Neural crest cell (in vitro differentiated cells): ENCODE measurements at places on chromosomes 5 and 9. TPM values are rescaled to one million over a fixed set of nuclear protein-coding genes. Genes with fewer than 3 reads are reported as not detected.

GRCh38 chr9:115211413-115212124 is 93.6 kb upstream of the TNC start:
- no peak overlapping the region for H3K4me3 ChIP-seq
- no peak overlapping the region for H3K27ac ChIP-seq
- no peak for DNase-seq
- peaks cover 4% of the 10 kb centered on the region for H3K27me3 ChIP-seq

- no peak overlapping the region for H3K27ac ChIP-seq
- H3K4me3 ChIP-seq, result no peak overlapping the region
- H3K27me3 ChIP-seq, result peaks cover 3% of the 10 kb centered on the region
- no peak for DNase-seq
- H3K4me1 ChIP-seq, result no peaks in the 10 kb centered on the region
These were observed 93.1 kb upstream of the TRPC7 start for GRCh38 chr5:136458481-136458880.

DNA sequence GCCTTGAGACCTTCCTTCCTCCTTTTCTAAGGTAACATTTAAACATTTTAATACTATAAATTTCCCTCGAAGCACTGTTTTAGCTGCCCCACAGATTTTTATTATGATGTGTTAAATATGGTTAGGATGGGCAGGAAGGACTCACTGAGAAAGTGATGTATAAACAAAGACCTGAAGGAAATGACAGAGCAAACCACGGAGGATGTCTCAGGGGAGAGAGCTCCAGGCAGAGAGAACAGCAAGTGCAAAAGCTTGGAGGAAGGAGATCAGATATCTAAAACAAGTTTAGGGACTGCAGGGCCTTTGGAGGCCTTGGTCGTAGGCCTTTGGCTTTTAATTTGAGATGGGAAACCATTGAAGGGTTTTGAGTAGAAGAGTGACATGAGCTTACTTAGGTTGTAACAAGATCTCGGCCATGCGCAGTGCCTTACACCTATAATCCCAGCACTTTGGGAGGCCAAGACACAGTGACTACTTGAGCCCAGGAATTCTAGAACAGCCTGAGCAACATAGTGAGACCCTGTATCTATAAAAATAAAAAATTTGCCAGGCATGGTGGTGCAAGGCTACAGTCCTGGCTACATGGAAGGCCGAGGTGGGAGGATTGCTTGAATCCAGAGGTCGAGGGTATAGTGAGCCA is 35.5 kb upstream of the LRRTM2 start:
- no peak for DNase-seq
- no peak overlapping the region for H3K27ac ChIP-seq
- H3K4me1 ChIP-seq, result no peaks in the 10 kb centered on the region
- no peak overlapping the region for H3K4me3 ChIP-seq

DNA sequence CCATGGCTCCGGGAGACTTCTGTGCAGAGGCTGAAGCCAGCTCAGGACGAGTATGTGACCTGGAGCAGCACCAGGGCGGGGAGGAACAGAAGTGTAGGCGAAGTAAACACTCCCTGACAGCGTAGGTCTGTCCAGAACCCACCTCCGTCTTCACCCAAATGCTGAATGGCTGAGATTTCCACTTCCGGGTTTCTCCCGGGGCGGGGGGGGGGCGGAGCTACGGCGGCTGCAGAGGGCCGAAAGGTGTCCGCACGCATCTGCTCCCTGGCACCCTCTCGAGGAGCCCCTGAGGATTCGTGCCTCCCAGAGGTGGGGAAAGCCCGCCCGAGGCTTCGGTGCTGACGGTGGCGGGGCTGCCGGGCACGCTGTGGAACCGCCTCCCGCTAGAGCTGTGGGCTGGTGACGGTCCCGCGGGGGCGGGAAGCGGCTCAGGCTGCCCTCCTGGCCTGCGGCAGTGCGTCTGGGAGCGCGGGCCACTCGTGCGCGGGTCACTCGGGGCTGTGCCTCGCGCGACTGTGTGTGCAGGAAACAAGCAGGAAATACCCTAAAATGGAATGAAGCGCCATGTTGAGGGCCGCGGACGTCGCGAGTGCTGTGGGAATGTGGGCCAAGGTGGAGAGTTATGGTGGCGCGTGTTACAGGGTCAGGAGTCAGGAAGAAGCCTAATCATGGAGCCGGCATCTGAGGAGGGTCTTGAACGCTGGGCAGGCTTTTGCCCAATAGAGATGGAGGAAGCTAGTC is 1425.4 kb downstream of the FOXD4L5 start:
- no peak overlapping the region for H3K27ac ChIP-seq
- H3K27me3 ChIP-seq, result no peaks in the 10 kb centered on the region
- H3K4me3 ChIP-seq, result no peak overlapping the region

DNA sequence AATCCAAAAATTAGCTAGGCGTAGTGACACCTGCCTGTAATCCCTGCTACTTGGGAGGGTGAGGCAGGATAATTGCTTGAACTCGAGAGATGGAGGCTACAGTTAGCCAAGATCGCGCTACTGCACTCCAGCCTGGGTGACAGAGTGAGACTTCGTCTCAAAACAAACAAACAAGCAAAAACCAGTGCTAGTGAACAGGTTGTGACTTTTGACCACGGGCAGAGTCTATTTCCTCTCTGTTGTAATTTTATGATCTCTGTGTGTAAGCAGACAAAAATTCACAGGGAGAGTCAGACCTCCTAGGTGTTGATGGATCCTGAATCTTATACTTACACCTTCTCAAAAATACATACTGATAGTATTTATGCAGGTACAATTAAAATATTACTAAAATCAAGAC is 65.8 kb downstream of the SPEF2 start:
- H3K27me3 ChIP-seq, result no peaks in the 10 kb centered on the region
- H3K27ac ChIP-seq, result no peak overlapping the region
- H3K4me1 ChIP-seq, result no peaks in the 10 kb centered on the region
- no peaks in the 10 kb centered on the region for H3K36me3 ChIP-seq
- no peak overlapping the region for H3K4me3 ChIP-seq
- no peak for DNase-seq

DNA sequence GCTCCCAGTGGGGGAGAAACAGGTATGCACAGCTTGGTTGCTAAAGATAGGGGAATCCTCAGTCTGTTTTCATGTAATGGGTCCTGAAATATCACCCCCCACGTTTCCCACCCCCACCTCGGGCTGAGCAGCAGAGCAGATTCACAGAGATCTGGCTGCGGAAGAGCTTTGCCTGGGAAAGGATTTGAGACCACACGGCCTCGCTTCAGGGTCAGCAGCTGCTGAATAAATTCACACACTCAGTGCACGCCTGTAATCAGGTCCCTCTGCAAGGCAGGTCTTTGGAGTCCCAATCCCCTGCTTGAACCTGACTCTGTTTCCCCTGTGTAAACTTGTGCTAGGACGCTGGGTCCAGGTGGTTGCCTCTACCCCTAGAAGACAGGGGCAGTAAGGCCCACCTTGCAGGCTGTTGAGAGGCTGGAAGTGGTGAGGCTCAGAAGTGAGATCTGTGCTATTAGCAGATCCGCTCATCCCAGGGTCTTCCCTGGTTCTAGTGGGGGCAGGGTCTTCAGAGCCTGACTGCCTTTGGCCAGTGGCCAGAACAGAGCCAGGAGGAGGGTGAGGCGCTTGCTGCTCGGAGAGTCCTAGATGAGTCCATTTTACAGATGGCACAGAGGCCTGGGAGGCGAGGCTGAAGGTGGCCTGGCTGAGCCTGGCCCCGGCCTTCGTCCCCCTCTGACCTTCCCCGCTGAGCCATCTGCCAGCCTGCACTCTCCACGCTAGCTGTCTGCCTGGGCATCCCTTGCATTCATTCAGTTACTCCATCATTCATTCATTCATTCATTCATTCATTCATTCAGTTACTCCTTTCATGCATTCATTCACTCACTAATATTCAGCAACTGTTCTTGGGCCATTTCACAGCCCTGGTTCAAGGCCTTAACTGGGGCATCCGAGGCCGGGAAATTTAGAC is 16.7 kb upstream of the NEURL1B start:
- H3K4me3 ChIP-seq, result no peak overlapping the region
- peaks cover 51% of the 10 kb centered on the region for H3K4me1 ChIP-seq
- no peak for DNase-seq
- no peaks in the 10 kb centered on the region for H3K27me3 ChIP-seq

- DNase-seq, result no peak
- H3K36me3 ChIP-seq, result peaks cover 30% of the 10 kb centered on the region
- peaks cover 42% of the 10 kb centered on the region for H3K4me1 ChIP-seq
These were observed 2.8 kb upstream of the HSDL2 start for GRCh38 chr9:112377087-112377486.

- no peaks in the 10 kb centered on the region for H3K27me3 ChIP-seq
- H3K4me3 ChIP-seq, result no peak overlapping the region
- H3K36me3 ChIP-seq, result no peaks in the 10 kb centered on the region
- DNase-seq, result no peak
- H3K4me1 ChIP-seq, result peaks cover 3% of the 10 kb centered on the region
These were observed 170.7 kb downstream of the TSSK1B start for GRCh38 chr5:113264046-113264445.

GRCh38 chr5:82347201-82347865 is 69.2 kb upstream of the RPS23 start:
- H3K4me1 ChIP-seq, result peaks cover 43% of the 10 kb centered on the region
- H3K4me3 ChIP-seq, result no peak overlapping the region
- no peaks in the 10 kb centered on the region for H3K27me3 ChIP-seq

- peak; percentile 24 for DNase-seq
- H3K4me1 ChIP-seq, result peaks cover 31% of the 10 kb centered on the region
- H3K27ac ChIP-seq, result peak overlapping the region; percentile 15
These were observed 185.9 kb downstream of the ERCC6L2 start for GRCh38 chr9:96061293-96061987.

DNA sequence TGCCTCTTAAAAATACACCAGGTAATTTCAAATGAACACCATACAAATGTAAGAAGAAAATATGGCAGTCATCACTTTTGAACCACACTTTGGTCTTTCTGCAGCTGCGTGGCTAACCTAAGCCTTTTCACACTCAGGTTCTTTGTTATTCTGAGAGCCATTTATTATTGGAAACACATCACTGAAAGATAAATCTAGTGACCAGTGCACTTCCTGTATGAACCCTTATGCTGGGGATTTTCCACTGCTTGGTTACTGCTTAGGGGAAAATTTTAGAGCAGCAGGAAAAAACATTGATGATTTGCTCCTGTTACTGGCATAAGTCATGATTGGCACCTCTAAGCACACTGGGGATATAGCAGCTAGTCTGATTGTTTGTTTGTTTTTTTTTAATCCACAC is 58.6 kb upstream of the RANBP3L start:
- H3K4me3 ChIP-seq, result no peak overlapping the region
- peaks cover 9% of the 10 kb centered on the region for H3K4me1 ChIP-seq
- no peak for DNase-seq

- no peaks in the 10 kb centered on the region for H3K4me1 ChIP-seq
- H3K27me3 ChIP-seq, result no peaks in the 10 kb centered on the region
- H3K36me3 ChIP-seq, result peaks cover 33% of the 10 kb centered on the region
- DNase-seq, result no peak
- no peak overlapping the region for H3K27ac ChIP-seq
These were observed 21.8 kb downstream of the PANK3 start for GRCh38 chr5:168557389-168557788.

GRCh38 chr5:172648755-172649154 is 7.7 kb downstream of the NEURL1B start:
- H3K4me1 ChIP-seq, result no peaks in the 10 kb centered on the region
- H3K36me3 ChIP-seq, result peaks cover 2% of the 10 kb centered on the region
- H3K27ac ChIP-seq, result no peak overlapping the region
- H3K4me3 ChIP-seq, result no peak overlapping the region
- no peak for DNase-seq
- no peaks in the 10 kb centered on the region for H3K27me3 ChIP-seq

- H3K27me3 ChIP-seq, result peaks cover 4% of the 10 kb centered on the region
- H3K4me1 ChIP-seq, result no peaks in the 10 kb centered on the region
- no peak overlapping the region for H3K4me3 ChIP-seq
- no peaks in the 10 kb centered on the region for H3K36me3 ChIP-seq
These were observed 27.1 kb downstream of the HRH2 start for GRCh38 chr5:175684931-175685330.

DNA sequence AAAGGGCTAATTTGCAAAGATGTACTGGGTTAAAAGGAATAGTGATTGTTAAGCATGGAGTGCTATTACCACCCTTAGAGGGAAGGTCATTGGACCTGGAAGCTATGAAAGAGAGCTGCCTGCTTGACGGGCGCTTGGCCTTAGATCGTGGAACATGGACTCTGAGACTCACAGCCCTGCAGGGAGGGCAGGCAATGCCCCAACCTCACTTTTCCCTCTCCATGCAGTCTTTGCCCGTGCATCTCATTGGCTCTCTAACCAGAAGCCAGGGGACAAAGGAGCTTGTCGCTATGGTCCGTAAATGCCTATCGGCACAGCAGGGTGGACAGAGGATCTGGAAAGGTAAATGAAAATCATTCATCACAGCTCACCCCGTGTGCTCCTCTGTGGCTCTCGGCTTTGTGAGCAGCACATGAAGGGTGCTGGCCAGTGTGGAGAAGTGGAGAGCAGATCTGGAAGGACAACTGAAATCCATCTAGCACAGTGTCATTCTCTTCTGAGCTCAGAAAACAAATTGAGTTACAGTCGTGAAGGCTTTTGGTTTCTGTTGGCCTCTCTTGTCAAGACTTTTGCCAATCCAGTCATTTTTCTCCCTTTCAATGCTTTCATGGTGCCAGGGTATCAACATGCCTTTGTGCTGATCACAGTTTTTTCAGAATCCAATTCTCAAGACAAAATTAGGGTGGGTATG is 186.2 kb downstream of the SNX18 start:
- H3K27me3 ChIP-seq, result no peaks in the 10 kb centered on the region
- no peak for DNase-seq
- peak overlapping the region; percentile 62 for H3K4me3 ChIP-seq
- H3K36me3 ChIP-seq, result no peaks in the 10 kb centered on the region
- peaks cover 56% of the 10 kb centered on the region for H3K4me1 ChIP-seq

GRCh38 chr5:118377420-118377819 is 610.9 kb downstream of the DTWD2 start:
- peaks cover 3% of the 10 kb centered on the region for H3K4me1 ChIP-seq
- H3K27me3 ChIP-seq, result no peaks in the 10 kb centered on the region
- DNase-seq, result no peak
- H3K36me3 ChIP-seq, result peaks cover 7% of the 10 kb centered on the region

- H3K27ac ChIP-seq, result no peak overlapping the region
- no peak for DNase-seq
- H3K27me3 ChIP-seq, result peaks cover 5% of the 10 kb centered on the region
- H3K4me3 ChIP-seq, result peak overlapping the region; percentile 42
These were observed 4.4 kb upstream of the DCAF10 start for GRCh38 chr9:37796232-37796631.

DNA sequence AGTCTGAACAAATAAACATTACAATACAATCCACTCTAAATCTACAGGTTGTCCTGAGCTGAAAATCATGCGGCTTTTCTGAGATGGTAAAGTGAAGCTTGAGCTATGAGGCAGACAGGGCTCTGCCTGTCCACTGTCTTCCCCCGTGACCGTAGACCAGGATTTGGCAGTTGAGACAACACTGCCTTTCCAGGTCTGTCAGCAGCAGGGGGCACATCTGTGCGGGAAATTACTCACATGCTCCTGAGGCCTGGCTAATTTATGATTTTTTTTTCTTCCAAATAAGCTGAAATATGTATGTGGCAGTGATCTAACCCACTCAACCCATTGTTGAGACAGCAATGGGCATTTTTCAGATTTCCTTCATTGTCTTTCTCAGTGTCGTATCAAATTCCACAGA is 307.9 kb downstream of the FBXL7 start:
- H3K27ac ChIP-seq, result no peak overlapping the region
- H3K4me1 ChIP-seq, result no peaks in the 10 kb centered on the region
- no peaks in the 10 kb centered on the region for H3K27me3 ChIP-seq
- no peak for DNase-seq
- peaks cover 22% of the 10 kb centered on the region for H3K36me3 ChIP-seq

- peaks cover 1% of the 10 kb centered on the region for H3K36me3 ChIP-seq
- no peak for DNase-seq
These were observed 904.5 kb downstream of the NR2F1-AS1 start for GRCh38 chr5:92676215-92677165.

UQCRQ gene
- 274 and 293 TPM in 2 replicates for total RNA-seq

TSLP gene
- not detected in 2 replicates for total RNA-seq

TAF11L10 gene
- not detected in 2 replicates for total RNA-seq

SLC4A9 gene
- total RNA-seq, result not detected in 2 replicates

TMEFF1 gene
- total RNA-seq, result 43.1 and 47.9 TPM in 2 replicates

C5 gene
- total RNA-seq, result 8.3 and 9.4 TPM in 2 replicates

BNC2 gene
- 4.5 and 5.4 TPM in 2 replicates for total RNA-seq

NME5 gene
- total RNA-seq, result 6.3 and 8.4 TPM in 2 replicates

SPINK1 gene
- not detected in 2 replicates for total RNA-seq

ADAMTS2 gene
- 1.5 and 1.7 TPM in 2 replicates for total RNA-seq
